ENCODE measurements at places on chromosomes 6 and 20.

DNA sequence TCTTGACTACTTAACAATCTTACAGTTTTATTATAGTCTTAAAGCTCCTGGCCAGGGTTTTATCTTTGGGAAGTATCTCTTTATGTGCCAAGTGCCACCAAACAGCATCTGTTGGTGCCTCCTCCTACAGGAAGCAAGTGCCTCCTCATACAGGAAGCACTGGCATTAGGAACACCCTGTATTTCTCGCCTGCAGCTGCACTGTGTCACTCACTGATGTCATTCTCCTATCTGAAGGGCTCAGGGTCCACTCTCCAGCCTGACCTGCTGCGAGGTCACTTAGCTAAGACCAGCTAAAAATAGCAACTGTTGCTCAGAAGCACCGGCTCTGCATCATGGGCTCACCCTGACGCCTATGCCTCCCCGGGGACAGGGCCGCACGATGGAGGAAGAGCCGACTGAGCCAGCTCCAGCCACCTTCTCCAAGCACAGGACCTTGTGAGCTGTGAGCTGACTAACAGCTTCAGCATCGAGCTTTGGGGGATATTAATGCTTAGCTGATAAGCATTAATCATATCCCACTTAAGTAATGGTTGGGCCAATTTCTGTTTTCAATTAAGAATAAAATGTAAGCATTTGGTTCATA lies 66.3 kb upstream of the CD93 start:
- peak; percentile 90 for DNase-seq

DNA sequence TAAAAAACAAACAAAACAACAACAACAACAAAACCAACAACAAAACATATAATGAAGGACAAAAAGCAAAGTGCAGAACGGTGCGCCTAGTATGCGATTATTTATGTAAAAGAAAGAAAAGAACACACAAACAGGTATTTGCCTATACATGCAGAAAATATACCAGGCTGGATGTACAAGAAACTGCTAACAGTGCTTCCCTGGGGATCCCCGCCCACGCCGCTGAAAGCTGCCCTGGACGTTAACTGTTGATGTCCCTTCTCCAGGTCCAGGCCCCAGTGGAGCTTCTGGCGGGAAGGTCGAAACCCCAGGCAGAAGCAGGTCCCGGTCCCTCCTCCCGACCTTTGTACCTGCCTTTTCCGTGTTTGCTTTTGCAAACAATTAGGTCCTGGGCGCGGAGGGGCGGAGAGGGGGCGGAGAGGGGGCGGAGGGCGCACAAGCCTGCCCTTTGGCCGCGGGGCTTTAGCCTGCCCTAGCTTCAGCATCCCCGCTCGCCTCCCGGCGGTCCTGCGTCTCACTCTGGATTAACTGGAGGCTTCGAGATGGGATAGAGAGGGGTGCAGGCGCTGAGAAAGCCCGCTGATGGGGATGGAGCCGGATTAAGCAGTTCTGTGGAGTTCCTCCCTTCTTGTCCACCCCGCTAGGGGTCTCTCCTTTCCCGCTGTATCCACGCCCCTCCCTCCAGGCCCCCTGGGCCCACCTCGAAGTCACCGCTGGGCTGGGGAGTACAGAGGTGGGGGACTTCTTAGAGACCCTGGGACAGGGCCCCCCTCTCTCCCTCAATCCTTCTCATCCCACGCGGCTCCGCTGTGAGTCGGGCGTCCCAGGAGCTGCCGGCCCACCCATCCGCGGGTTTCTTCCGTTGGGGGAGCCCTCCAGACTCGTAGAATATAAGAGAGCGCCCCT lies 8.2 kb upstream of the AHCY start:
- no peak for DNase-seq

DNA sequence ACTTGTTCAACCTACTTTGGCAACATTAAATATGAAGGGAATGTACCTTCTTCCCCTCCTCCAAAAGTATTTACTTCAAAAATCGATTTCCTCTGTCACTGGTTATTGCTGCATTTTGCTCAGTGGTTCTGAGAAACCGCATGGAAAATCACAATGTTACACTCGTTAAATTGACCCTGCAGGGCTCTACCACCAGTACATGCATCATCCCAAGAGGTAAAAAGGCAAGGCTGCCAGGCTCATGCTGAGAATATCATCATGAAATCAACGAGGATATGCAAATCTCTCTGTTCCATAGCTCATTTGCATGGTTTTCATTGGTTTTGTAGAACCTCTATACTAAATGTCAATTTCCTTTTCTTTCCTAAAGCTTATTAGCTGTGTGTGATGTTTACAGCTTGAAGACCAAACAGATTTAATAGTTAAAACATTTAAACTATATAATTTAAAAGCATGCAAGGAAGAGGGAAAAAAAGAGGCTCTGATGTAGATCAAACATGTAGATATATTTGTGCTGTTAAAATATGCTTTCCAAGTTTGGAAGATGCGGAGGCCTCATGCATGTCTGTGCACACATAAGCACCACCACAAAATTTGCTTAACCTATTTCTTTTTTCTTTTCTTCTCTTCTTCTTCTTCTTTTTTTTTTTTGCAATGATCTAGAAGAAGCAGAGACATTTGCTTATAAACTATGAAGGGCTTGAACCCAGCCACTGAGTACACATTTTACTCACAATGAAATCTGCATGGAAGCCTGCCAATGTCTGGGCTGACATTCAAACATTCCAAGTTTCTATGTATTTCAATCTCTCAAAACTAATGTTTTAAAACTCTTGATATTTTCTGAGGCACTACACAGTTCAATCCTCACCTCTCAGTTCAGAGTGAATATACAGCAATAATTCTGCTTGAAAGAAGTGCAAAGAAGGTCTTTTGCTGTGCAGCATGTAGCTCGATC lies 194.0 kb downstream of the GMPR start:
- DNase-seq, result peak; percentile 75

DNA sequence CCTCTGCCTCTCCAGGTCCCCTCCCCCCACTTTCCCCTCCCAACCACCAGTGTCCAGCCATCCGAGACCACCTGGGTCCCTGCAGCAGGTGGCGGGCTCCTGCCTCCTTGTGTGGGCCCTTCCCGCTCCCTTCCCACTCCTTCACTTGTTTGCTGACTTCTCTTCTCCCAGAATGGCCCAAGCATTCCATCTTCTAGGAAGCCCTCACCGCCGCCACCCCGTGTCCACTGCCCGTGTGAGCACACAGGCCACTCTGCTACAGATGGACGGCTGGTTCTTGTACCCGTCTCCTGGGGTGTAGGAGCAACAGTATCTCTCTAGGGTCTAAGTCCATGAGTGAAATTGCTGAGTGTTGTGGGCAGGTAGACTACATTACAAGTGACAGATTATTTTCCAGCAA lies 15.0 kb downstream of the BPHL start:
- DNase-seq, result no peak
